ENCODE measurements at places on chromosomes 6 and 20. TPM values are rescaled to one million over a fixed set of nuclear protein-coding genes. Genes with fewer than 3 reads are reported as not detected.

GRCh38 chr6:82882363-82883023 is 183.1 kb downstream of the UBE3D start:
- no peak for DNase-seq

DNA sequence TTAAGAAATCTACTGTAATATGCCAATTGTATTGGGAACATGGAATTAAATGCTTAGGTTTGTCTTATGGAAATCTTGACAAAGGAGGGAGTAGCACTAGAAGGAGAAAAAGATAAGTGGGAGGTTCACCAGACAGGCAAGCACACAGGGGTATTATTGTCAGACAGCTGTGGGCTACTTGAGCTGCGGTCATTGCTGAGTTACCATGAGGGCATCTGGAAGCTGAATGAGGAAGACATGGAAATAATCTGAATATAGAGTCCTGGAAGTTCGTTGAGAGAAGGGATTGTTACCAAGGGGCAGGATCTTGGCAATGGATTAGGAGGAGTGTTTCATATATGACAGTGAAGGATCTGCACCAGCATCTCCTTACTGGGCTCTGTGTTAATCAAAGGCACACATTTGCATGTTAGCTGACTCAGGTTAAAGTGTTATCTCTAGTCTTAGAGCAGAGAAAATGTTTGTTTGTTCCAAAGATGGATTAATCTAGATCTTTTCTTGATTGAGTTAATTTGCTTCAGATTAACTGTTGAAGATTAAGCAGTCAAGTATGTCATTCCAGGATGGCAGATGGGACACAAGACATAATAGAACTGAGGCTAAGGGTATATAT is 53.0 kb upstream of the SUPT3H start:
- no peak for DNase-seq

- no peak for DNase-seq
Measured at GRCh38 chr6:71720705-71721104, 165.6 kb upstream of the RIMS1 start.

DNA sequence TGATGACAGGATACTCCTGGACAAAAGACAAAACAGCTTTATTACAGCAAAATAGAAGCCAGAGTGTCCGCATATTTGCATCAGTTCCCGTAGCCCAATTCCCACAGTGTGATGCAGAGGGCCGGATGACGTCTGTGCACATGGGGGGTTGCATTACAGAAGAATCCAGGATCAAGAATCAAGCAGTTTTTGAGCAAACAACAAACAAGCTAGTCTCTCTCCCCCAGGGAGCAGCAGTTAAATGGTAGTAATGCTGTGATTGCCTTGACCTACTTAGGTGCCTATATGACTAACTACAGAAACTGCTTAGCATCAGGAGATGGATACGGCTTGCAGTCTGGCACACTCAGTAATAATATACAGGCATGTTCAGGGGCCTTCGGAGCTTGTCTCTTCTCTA is 3.2 kb upstream of the SDHAF4 start:
- DNase-seq, result no peak

DNA sequence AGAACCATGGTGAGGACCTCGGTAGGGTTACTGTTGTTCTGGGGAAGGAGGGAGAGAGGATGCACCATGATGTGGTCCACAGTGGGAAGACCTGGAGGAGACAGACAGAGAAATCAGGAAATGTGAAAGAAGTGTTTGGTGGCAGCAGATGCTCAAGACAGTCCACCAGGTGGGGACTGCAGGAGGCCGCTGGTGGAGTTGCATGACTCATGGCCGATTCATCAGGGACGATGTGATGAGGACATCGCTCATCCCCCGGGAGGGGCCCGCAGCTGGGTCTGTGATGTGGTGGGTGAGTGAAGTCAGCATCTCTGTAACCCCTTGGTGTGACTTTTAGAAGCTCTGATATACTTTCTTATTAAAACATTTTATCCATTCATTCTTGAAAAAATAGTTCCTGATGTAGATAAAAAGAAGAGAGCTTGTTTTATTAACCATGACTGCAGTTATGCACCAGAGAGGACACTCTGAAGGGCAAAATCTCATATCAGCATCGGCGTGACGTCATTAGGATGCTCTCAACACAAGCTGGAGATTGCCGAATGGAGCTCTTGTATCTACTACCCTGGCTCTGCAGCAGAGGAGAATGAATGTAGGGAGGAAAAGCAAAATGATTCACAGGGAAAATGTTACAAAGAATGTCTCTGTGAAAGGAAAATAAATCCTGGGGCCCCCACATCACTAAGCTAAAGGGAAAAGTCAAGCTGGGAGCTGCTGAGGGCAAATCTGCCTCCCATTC is 71.2 kb downstream of the RAMACL start:
- no peak for DNase-seq

DNA sequence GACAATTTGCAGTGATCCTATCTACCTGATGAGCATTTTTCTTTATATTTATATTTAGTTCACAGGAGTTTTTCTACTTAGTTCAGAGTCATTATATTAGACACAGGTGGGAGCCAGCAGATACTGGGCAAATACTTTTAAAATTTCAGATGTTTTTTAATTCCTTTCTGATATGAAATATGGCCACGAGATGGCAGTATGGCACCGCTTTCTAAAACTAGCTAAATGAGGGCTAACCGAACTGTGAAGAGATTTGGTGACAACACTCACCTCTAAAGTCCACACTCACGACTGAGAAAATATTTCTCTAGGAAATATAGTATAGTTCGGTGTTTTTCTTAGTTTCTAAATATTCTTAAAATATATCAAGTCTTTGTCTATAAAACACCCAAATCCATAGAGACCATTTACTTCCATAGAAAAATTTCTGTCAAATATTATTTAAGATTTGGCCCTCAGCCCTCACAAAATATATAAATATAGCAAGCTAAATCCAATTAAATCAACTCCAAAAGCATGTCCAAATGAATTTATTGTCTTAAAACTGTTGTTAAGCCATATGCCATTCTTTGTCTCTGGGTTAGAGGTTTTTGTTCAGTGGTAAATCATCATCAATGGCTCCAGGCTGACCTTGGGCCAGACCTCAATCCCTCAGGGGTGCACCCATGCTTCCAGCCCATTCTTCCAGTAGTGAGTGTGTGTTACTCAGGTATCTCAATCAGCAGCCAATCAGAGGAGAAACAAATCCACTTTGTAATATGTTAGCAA is 63.6 kb downstream of the HUS1B start:
- peak; percentile 15 for DNase-seq

GRCh38 chr20:47348539-47349142 is 7.9 kb downstream of the ZMYND8 start:
- no peak for DNase-seq

- DNase-seq, result peak; percentile 53
Measured at GRCh38 chr6:44569931-44570385, 182.5 kb downstream of the CDC5L start.

DNA sequence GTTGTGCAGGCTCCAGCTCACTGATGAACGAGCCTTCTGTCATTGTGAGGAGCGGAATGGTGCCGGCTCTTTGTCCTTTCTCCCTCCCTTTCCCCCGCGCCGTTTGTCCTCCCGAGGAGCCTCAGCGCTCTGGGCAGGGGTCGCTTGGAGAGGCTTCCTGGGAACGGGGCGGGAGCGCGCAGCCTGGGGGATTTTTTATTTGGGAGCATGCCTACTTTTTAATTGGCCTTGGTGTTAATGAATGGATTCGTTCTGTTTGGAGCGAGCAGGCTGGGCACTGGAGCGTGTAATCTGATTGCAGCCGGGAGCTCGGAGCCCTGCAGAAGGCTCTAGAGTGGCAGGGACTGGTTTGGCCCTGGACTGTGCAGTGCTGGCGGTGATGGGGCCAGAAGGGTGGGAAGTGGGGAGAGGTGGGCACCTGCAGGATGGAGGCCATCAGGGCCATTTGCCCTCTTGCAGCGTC is 118.8 kb downstream of the CDH4 start:
- no peak for DNase-seq

DNA sequence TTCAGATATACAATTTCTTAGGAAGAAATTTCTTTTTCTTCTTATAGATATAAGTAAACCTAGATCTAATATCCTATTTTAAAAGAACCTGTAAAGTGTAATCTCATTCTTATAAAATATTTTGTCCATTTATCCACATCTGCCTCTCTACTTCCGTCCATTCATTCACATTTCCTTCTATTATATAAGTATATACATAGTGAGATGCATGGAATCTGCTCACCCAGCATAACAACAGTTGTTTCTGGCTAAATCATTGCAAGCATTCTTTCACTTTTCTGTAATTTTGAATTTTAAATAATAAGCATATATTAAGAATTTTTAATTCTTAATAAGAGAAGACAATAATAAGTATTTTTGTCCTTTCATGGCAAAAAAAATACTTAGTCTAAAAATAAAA is 45.4 kb downstream of the CEP162 start:
- no peak for DNase-seq

- DNase-seq, result no peak
Measured at GRCh38 chr6:30029588-30029987, 31.5 kb upstream of the POLR1H start.

- DNase-seq, result no peak
Measured at GRCh38 chr20:45902199-45902701, 9.7 kb downstream of the PLTP start.

DNA sequence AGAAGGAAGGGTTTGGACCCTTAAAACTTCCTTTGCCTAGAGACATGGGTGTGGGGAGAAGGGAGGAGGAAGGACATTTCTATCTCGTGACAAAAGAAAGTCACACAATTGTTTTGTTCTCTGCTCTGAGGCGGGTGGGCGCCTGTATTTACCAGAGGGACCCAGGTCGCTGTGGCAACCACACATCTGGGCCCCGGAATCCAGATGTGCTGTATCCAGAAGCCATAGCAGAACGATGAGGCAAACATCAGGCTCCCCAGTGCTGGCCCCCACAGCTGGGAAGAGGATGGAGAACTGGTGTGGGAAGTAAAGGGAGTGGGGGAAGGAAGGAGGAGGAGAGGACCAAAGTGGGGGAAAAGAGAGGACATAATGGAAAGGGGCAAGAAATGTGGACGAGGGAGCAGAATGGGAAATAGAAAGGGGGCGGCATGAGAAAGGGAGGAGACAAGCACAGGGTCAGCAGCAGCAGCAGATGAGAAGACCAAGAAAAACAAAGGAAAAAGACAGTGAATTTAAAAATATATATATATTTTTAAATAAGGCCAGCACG is 3.4 kb upstream of the TNXB start:
- DNase-seq, result peak; percentile 96

- DNase-seq, result no peak
Measured at GRCh38 chr20:24657196-24657595, 187.8 kb downstream of the SYNDIG1 start.

- no peak for DNase-seq
Measured at GRCh38 chr20:63056236-63057170, 49.7 kb upstream of the BHLHE23 start.

GRCh38 chr20:22810626-22811569 is 224.2 kb upstream of the SSTR4 start:
- no peak for DNase-seq

DNA sequence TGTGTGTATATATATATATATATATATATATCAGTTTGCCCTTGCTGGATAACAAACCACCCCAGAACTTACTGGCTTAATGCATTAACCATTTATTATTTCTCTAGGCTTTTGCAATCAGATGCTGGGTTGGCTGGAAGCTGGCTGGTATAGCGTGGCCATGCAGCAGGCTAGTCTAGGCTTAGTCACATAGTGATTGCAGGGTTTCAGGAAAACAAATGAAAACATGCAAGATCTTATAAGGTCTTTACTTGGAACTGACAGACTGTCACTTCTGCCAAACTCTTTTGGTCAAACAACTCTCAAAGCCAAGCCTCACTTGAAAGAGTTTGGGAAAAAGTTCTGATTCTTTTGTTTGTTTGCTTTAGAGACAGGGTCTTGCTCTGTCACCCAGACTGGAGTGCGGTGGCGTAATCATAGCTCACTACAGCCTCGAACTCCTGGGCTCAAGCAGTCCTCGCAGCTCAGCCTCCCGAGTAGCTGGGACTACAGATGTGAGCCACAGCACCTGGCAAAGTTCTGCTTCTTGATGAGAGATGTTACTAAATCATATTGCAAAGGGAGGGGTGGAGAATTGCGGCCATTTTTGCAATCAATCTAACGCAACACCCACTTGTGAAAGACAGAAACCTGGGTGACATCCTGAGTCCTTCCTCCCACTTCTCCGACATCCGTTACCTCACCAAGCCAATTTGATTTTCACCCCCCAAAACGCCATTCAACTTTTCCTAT is 74.6 kb upstream of the RNF24 start:
- DNase-seq, result no peak

GRCh38 chr6:16481697-16482399 is 243.5 kb downstream of the GMPR start:
- DNase-seq, result no peak

DNA sequence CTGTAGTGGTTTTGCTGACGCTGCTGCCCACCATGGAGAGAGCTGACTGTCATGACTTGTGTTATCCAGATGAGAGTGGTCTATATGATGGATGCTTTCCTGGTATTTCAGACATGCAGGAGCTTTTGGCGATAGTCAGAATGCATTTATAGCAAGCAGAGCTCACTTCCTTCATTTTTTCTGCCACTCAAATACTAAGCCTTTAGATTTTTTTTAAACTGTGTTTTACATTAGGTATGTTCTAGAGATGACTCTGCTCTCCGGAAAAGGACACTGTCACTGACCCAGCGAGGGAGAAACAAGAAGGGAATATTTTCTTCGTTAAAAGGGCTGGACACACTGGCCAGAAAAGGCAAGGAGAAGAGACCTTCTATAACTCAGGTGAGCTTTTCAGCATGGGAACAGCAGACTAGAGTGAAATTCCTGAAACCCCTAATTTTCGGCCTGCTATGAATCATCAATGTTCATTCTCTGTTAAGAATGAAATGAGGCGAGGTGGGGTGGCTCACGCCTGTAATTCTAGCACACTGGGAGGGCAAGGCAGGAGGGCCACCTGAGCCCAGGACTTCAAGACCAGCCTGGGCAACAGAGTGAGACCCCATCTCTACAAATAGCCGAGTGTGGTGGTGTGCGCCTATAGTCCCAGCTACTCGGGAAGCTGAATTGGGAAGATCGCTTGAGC is 98.6 kb upstream of the CLDN20 start:
- DNase-seq, result no peak

DNA sequence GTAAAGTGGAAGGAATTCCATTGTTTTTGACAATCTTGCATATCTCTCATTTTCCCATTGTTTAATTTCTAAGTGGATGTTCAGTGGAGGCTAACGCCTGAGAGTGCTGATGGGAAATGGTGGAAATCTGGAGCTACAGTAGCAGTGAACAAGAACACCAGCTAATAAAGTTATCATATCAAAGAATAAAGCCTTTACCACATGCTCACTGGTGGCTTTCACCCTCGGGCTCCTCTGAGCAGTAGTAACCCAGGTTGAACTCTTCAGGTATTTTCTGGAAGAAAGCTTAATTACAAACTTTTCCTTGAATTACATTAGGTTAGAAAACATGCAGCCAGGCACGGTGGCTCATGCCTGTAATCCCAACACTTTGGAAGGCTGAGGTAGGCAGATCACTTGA is 10.4 kb upstream of the ACAT2 start:
- DNase-seq, result no peak

GRCh38 chr20:38883081-38883980 is 42.9 kb upstream of the FAM83D start:
- no peak for DNase-seq

EPPIN gene
- not detected for total RNA-seq

LAMA2 gene
- 87.4 TPM for total RNA-seq

PRPF6 gene
- total RNA-seq, result 39.9 TPM

CENPW gene
- 5.0 TPM for total RNA-seq

CYP39A1 gene
- 10.8 TPM for total RNA-seq

OCSTAMP gene
- not detected for total RNA-seq

PSORS1C2 gene
- total RNA-seq, result 2.9 TPM

All from skin of body (tissue), 3 donors.